ENCODE measurements at places on chromosomes 6 and 20.

DNA sequence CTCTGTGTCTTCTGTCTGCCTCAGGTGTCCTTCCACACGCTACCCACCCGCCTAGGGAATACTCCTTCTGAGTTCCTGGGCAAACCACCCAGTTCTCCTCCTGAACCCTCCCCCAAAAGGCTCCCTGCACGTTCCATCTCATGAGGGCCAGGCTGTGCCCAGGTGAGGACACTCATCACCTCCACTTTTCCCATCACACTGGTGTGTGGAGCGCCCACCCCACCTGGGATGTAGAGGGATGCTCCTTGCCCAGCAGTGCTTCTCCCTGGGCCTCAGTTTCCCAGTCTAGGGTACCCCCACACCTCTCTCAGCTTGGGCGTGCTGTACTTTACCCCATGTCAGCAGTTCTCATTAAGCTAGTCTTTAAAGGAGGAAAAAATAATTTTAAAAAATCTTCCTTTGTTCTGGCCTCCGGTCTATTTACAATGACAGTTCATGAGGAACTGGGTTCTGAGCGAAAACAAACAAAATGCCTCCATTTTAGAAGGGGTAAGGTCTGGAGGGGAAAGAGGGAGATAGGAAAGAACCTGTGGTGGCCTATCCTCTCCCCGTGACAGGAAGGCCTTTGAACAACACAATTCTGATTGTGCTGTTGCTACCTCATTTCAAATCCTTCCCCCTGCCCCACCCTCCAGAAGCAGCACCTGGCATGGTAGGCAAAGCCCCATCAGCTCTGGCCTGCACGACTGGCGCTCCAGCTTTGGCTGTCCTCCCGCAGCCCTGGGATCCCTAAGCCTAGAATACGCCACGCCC lies 1.7 kb upstream of the C20orf203 start:
- DNase-seq = no peak

- DNase-seq = no peak
These were observed 92.5 kb downstream of the SLC24A3 start for GRCh38 chr20:19304886-19305415.

- no peak for DNase-seq
These were observed 60.4 kb downstream of the YTHDF1 start for GRCh38 chr20:63155266-63156165.

GRCh38 chr20:21513881-21514540 lies at the start of gene NKX2-2:
Gene NKX2-2, minus strand, starts transcription at chr20:21514064. Its CDS starts 395 bp downstream, at chr20:21513669.
- DNase-seq = no peak

DNA sequence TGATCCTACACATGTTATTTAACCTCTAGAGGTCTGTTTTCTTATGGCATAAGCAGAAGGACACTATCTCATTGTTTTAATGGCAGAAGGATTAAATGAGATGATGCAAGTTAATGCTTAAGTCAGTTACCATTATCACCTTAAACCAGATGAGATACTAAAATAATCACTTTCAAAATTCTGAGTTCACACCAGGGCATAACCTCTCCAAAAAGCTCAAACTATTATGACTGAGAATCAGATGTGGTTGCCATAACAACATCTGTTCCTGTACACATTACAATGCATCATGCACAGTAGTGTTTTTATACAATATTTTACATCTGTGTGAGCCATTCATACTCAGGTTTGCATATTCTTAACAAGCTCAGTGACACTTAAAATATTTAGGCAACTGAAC lies 10.2 kb downstream of the ADNP start:
- DNase-seq = no peak

DNA sequence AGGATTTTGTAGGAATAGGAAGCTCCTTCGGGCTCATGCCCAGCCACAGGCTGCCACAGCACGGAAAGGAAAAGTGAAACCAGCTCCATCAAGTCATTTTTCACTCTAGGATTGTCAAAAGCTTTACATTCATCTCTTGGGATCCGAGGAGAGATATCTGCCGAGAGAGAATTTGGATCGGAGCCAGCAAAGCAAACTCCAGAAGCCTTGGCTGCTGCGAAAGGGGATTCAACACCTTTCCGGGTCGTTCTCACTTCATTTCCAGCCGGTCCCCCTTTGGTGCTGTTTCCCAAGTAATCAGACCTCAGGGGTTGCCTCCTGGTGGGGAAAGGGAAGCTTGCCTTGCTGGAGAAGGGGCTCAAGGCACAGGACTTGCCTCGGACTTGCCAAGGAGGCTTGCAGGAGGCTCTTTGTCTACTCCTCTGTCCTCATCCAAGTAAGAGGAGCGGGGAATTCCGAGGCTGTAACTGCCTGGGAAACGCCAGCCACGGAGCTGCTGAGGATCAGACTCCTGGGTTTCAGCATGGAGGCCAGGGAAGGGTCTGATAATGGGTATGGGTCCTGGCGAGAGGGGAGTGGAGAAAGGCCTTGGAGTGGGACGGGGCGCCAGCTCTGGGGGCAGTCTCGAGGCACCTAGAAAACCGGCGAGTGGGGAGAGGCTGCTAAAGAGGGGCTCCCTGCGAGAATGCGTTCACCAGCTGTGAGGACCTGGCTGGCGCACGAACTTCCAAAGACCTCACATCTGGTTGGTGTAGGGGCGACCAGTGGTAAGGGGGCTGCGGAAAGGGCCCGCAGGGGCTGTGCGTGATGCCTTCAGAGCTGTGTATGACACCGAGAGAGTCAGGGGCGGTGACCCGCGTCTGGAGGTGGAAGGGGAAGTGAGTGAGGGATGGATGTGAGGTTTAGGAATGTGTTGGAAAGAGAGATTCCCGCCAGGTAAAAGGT lies 702 bp downstream of the ETV7 start:
- DNase-seq = peak; percentile 35

GRCh38 chr6:137737836-137738596 lies 129.0 kb upstream of the TNFAIP3 start:
- no peak for DNase-seq

DNA sequence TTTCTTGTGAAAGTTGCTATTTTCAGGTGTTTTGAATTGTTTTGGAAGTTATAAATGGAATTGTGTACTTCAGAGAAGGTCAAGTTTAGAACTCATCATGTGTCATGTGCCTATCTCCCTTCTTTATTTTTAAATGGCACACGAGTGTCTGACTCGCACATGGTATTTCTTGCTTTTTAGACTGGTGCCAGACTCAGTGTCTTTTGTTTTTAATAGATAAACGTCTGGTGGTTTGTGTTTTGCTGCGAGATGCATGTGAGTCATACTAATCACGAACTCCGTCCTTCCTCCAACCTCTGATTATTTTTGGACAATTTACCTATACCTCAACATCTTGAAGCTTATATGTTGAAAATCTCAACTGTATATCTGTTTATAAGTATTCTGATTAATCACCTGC lies 292.1 kb downstream of the CDKAL1 start:
- no peak for DNase-seq

DNA sequence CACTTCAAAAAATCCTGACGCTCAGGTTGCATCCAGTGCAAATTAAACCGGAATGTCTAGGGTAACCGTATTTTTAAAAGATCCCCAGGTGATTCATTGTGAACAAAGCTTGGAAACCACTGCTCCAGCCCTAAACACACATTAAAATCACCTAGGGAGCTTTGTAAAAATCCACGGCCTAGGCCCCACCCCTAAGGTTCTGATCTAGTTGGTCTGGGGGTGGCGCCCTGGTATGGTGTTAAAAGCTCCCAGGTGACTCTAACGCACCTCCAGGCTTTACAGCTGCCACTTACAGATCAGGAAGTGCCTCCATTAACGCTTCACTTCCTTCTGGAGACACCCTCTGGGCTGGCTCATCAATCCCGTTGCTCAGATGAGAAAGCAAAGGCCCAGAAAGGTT lies 92.2 kb downstream of the GRM4 start:
- DNase-seq = no peak

- no peak for DNase-seq
These were observed 29.5 kb upstream of the RNGTT start for GRCh38 chr6:88992741-88993552.

DNA sequence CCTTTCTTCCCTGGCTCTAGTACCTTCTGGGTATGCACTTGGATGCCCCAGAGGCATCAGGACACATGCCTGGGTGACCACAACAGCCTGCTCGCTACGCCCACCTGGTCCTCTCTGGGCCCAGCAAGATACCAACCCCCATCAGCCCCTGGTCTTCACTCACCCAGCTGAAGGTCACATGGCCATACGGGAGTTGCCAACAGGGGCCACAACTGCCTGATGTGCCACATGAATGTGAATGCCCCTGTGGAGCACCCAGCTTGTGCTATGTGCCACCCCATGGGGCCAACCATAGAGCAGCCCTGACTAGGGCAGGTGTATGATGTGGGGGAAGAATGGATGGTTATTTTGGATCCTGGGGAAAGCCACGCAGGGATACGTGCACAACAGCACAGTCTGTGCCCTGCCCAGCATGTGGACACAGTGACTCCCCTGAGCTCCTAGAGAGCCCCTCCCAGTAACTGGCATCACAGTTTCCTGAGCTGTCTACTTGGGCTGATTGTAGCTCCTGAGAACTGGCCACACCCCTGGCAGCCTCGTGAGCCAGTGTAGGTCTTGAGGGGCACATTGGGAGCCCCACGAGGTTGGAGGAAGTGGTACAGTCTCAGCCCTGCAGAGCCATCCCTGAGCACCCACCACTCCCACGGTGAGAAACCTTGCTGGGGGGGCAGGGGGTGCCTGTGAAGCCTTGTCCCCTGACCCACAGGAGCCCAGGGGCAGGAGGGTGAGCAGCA lies 10.5 kb upstream of the PCMTD2 start:
- DNase-seq = no peak

- no peak for DNase-seq
These were observed 41.3 kb upstream of the QKI start for GRCh38 chr6:163373240-163373639.

DNA sequence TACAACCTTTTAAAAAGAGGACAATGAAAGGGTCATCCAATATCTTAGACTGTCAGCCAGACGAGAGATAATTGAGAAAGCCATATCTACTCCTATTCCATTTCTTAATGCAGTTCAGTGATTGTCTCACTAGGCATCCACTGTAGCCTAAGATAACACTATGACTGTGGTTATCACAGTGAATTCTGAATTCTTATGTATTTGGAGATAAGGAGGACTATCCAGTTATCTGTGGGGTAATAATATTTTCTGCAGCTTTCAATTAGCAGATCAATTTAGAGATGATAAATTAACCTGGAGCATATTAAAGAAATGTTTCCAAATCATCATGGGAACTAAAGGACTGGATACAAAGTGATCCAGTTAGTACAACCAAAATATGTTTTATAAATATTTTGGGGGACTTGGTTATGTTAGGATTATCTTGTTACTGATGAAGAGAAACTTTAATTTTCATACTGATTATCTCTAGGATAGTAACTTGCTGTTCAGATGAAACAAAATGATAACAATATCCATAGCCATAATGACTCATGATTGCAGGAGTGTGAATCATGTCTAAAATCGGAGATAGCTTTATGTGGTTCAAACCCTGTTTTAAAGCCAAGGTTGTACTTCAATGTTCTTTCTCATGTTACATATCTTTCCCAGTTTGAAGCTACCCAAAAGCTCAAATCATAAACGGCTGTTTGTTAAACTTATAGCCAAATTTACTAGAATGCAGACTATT lies 1152.0 kb downstream of the HACE1 start:
- DNase-seq = no peak

DNA sequence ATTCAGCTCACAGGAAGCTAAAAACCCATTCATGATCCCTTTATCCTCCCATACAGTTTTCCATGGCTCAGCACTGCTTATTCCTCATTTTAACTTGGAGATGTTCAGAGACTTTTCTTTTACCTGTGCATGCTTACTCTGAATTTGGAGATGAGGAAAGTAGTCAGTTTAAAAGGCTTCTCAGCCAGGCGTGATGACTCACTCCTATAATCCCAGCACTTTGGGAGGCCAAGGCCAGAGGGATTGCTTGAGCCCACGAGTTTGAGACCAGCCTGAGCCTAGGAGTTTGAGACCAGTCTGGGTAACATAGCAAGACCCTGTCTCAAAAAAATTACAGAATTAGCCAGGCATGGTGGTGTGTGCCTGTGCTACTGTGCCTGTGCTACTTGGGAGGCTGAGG lies 30.3 kb upstream of the TMEM217 start:
- no peak for DNase-seq

- DNase-seq = no peak
These were observed 87.8 kb downstream of the L3MBTL3 start for GRCh38 chr6:130105996-130106704.

GRCh38 chr6:15255909-15256395 lies 10.1 kb downstream of the JARID2 start:
- DNase-seq = no peak

DNA sequence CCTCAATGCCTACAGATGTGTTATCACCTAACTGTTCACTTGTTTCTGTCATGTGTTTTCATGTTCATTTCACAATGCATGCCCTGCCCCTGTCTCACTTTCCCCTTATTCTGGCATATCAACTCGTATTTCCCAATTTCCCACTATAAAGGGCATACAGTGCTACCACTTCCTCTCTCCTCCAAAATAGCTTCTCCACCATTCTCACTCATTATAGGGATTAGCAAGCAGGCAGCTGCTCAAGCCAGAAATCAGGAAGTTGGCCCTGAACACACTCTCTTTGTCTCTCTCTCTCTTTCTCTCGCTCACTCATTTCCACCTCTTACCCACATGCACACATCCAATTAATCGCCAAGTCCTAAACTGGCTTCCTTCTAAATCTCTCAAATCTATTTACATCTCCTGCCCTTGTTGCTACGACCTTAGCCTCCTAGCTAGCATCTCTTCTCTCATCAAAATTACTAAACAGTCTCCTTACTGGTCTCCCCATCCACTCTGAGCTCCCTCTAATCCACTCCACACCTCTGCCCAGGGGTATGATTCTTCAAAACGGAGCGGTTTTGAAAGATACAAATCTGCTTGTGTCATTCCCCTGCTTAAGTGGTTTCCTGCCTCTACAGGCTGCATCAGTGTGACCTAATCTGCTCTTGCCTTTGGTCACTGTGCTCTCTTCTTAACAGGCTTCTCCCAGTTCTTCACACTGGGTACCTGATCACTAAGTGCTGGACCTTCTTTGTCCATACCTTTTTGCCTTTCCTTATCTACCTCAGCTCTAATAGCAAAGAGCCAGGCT lies 196.2 kb downstream of the BTBD9 start:
- DNase-seq = no peak

GRCh38 chr20:13029687-13030375 lies 21.1 kb downstream of the SPTLC3 start:
- DNase-seq = no peak

- no peak for DNase-seq
These were observed 74.0 kb upstream of the GLP1R start for GRCh38 chr6:38974389-38975151.

GRCh38 chr20:6976106-6976900 lies 208.8 kb downstream of the BMP2 start:
- no peak for DNase-seq

- no peak for DNase-seq
These were observed 242.3 kb upstream of the RNF217 start for GRCh38 chr6:124719913-124720312.

DNA sequence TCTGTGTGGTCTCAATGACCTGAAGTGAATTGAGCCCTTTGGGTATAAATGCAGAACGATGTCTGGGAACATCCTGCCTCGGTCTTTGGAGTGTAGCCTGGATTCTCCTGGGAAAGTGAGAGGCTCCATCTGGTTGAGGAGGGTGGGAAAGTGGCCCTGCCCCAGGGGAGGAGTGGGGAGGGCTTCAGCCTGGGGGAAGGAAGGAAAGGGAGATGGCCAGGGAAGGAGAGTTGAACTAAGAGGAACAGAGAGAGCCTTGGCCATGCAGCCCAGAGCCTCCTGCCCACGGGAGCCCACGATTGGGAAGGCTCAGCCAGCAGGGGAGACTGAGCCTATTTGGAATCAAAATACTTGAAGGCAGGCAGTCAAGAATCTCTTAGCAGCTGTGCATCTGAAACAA lies 2.3 kb upstream of the EPB41L1 start:
- DNase-seq = no peak

Data from tibial artery (tissue), 4 donors.